ENCODE measurements at places on chromosomes 1 and 21. TPM values are rescaled to one million over a fixed set of nuclear protein-coding genes. Genes with fewer than 3 reads are reported as not detected.

The PTPN7 gene
- polyA plus RNA-seq: 3.2 TPM

The FCER1G gene
- polyA plus RNA-seq: 31.9 TPM

The SELE gene
- 3.1 TPM for polyA plus RNA-seq

The AHCYL1 gene
- 67.6 TPM for polyA plus RNA-seq

The BTBD8 gene
- 9.8 TPM for polyA plus RNA-seq

The KRTCAP2 gene
- 164 TPM for polyA plus RNA-seq

The THEM4 gene
- 8.3 TPM for polyA plus RNA-seq

The CCDC17 gene
- 1.5 TPM for polyA plus RNA-seq

The SELENBP1 gene
- polyA plus RNA-seq: 175 TPM

The MTX1 gene
- polyA plus RNA-seq: 72.2 TPM

The LRP8 gene
- polyA plus RNA-seq: 2.1 TPM

The CLDN8 gene
- not detected for polyA plus RNA-seq

The C4BPA gene
- polyA plus RNA-seq: 0.22 TPM

The FBLIM1 gene
- 218 TPM for polyA plus RNA-seq

The CAMK1G gene
- 0.37 TPM for polyA plus RNA-seq

The MYOM3 gene
- polyA plus RNA-seq: 84.8 TPM

The MFN2 gene
- 71.8 TPM for polyA plus RNA-seq

The TMEM9 gene
- 58.5 TPM for polyA plus RNA-seq

The KCNJ9 gene
- polyA plus RNA-seq: 0.19 TPM

The OR2T2 gene
- polyA plus RNA-seq: not detected

The TXNIP gene
- 170 TPM for polyA plus RNA-seq

The IGSF9 gene
- polyA plus RNA-seq: 84.2 TPM

The CACYBP gene
- polyA plus RNA-seq: 98.9 TPM

The PDE4B gene
- polyA plus RNA-seq: 4.4 TPM

The WNT2B gene
- polyA plus RNA-seq: 3.6 TPM

The ZSCAN20 gene
- polyA plus RNA-seq: 2.1 TPM

The LRRIQ3 gene
- 1.0 TPM for polyA plus RNA-seq

The UBQLN4 gene
- 22.0 TPM for polyA plus RNA-seq

The S100A7A gene
- polyA plus RNA-seq: not detected

The NPPA gene
- 0.68 TPM for polyA plus RNA-seq

The PTGS2 gene
- 1.9 TPM for polyA plus RNA-seq

The PLA2G2F gene
- not detected for polyA plus RNA-seq

The CDK11A gene
- 25.5 TPM for polyA plus RNA-seq

The EIF4G3 gene
- 17.4 TPM for polyA plus RNA-seq

The CFAP74 gene
- not detected for polyA plus RNA-seq

The OR2AK2 gene
- polyA plus RNA-seq: not detected

The GSTM5 gene
- 3.0 TPM for polyA plus RNA-seq

The UMODL1 gene
- not detected for polyA plus RNA-seq

The CACNA1S gene
- polyA plus RNA-seq: 0.24 TPM

The KRTAP19-3 gene
- not detected for polyA plus RNA-seq

The CTSS gene
- 61.6 TPM for polyA plus RNA-seq

The CORT gene
- 0.97 TPM for polyA plus RNA-seq

The GIPC2 gene
- 41.9 TPM for polyA plus RNA-seq

The FAM177B gene
- 9.7 TPM for polyA plus RNA-seq

The FMO5 gene
- 23.2 TPM for polyA plus RNA-seq

All from small intestine (tissue), 16 donors.